ENCODE measurements at places on chromosomes 4 and X.
A peak's percentile ranks its signal among the peaks of the same experiment; 100 is the strongest.

GRCh38 chr4:97317671-97318070, 825.6 kb downstream of the STPG2 start:
- DNase-seq = no peak

DNA sequence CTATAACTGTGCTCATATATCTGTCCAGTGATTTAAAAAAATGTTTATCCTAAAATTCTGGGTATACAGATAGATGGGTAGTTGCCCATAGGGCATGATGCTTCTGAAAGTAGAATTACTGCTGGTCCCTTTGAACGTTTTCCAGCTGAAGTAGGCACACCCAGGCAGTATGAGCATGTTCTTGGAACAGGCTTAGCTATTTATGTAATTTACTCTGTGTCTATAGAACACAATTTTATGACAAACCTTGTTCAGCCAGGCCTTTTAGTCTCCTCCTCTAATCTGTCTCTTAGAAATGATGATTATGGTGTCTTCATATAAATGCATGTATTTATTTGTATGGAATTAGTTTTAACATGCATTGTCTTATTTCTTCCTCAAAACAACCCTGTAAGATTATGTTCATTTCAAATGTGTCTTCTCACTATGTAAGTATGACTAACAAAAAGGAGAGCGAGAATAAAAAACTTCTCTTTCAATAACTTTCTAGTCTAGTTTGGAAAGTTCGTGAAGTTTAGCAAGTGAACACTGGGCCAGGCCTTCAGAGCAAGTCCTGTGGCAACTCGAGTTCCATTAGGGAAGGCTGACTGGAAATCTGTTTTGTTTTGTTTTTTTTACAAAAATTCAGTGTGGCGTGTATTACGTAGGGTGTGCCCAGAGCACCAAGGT, 142.0 kb downstream of the AFF1 start:
- no peak for DNase-seq

GRCh38 chr4:29295280-29295679, 1424.9 kb upstream of the PCDH7 start:
- DNase-seq = no peak

DNA sequence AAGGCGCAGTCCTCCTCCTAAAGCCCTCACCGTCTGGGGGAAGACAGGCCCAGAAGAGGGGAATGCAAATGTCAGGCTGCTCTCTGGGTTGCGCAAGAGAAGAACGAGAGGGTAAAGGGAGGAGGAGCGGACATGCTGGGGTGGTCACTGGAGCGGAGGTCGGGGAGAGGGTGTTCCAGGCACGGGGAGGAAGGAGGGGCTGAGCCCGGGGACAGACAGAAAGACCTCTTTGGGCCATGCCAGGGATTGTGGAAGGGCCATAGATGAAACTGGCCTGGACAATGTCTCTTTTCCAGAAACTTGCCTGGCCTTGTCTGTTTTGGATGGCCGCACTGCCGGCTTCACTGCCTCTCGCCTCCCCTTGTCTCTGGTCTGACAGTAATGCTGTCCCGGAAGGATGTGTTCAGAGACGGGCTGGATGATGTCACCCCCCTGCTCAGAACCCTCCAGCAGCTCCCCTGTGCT, 121.0 kb downstream of the SORCS2 start:
- DNase-seq = no peak

GRCh38 chrX:40006106-40007017, 91.4 kb downstream of the BCOR start:
- DNase-seq = peak; percentile 24

DNA sequence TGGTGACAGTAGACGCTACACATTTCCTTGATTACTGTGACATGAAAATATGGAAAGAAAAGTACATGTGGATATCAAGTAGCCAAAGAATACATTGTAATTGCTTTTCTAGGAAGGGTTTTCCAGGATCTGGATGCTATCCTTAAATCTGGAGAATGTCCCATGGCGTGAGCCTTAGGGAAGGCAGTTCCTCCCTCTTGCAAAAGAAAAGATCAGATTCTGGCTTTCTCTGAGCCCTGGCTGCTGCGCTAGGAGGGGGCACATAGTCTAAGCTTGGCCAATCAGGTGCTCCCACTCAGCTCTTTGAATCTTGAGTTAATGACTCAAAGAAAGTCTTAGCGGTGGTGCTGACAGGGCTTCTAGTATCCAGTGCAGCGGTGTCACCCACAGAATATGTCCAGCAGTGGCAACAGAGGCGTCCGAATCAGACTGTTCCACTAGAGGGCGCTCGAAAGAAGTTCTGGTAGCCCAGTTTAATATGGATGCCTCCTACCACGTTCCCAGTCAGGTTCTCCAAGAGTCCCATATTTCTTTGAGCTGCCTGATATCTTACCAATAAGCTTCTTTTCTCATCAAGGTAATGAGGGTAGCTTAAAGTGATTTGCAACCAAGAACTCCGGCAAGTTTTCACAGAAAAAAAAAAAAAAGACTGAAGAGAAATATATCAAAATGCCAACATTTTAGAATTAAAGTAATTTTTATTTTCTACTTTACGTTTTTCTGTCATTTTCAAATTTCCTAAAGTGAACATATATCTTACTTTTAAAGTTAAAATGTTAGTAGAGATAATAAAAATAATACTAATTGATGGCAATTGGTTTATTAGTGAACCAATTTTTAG, 213.4 kb upstream of the S100G start:
- DNase-seq = peak; percentile 65

DNA sequence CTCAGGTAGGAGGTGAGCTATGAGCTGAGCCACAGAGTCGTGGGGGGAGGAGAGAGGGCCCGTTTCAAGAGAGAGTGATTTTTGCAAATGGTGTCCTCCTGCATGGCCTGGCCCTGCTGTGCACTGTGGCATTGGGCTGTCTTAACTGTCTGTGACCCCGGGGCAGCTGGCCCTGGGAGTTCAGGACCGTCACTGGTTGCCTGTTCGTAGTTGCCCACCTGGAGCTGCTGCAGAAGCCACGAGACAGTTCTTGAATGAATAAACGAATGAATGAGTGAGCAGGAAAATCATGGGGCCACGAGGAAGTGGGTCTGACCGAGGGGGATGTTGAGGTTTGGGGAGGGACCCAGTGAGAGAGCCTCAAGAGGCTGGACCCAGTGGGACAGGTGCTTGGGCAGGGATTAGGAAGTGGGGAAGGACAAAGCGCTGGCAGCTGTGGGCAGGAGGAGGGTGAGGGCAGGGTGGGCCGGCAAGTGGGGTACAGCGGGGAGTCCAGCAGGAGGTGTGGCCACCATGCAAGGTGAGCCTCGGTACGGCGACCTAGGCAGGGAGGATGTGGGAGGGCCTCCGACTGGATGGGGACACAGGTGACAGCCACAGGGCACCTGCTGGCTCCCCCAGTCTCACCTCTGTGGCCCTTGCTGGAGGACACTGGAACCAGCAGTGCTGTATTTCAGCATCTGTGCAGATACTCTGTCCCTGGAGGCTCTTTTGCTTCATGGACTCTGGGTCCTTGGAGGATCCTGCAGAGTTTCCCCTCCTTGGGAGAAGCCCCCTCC, 10.2 kb downstream of the RGS12 start:
- DNase-seq = no peak

- no peak for DNase-seq
Measured at GRCh38 chrX:141221611-141222010, 20.7 kb downstream of the SPANXC start.

GRCh38 chrX:9927698-9928482, 39.3 kb upstream of the CLDN34 start:
- no peak for DNase-seq

- DNase-seq = no peak
Measured at GRCh38 chr4:177100307-177100706, 209.4 kb upstream of the NEIL3 start.

GRCh38 chrX:18160369-18160768, 60.3 kb downstream of the BEND2 start:
- no peak for DNase-seq

- DNase-seq = no peak
Measured at GRCh38 chrX:149433451-149433850, 71.7 kb downstream of the IDS start.

- DNase-seq = no peak
Measured at GRCh38 chrX:106874075-106874474, 29.1 kb downstream of the RIPPLY1 start.

DNA sequence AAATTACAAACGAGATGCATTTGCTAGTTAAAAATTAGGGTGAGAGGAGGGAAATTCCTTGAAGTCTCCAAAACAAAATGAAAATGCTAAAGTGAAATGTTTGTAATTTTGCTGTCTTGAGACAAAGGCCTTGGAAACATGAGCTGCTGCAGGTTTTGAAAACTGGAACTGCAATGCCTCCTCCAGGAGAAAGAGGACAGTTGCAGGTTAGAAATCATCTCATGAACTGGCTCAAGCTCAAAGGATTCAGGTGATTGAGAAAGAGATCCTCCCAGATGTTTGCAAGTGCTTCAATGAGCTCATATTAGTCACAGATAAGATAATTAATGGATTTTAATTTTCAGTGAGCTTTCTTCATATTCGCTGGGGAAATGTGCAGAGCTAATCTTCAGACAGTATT, 32.4 kb downstream of the SMPX start:
- DNase-seq = no peak

DNA sequence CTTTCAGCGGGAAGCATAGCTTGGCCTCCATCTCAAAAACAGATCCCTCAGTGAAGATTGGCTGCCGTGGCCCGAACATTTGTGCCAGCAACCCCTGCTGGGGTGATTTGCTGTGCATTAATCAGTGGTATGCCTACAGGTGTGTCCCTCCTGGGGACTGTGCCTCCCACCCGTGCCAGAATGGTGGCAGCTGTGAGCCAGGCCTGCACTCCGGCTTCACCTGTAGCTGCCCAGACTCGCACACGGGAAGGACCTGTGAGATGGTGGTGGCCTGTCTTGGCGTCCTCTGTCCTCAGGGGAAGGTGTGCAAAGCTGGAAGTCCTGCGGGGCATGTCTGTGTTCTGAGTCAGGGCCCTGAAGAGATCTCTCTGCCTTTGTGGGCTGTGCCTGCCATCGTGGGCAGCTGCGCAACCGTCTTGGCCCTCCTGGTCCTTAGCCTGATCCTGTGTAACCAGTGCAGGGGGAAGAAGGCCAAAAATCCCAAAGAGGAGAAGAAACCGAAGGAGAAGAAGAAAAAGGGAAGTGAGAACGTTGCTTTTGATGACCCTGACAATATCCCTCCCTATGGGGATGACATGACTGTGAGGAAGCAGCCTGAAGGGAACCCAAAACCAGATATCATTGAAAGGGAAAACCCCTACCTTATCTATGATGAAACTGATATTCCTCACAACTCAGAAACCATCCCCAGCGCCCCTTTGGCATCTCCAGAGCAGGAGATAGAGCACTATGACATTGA, 175.4 kb downstream of the FAT4 start:
- no peak for DNase-seq

DNA sequence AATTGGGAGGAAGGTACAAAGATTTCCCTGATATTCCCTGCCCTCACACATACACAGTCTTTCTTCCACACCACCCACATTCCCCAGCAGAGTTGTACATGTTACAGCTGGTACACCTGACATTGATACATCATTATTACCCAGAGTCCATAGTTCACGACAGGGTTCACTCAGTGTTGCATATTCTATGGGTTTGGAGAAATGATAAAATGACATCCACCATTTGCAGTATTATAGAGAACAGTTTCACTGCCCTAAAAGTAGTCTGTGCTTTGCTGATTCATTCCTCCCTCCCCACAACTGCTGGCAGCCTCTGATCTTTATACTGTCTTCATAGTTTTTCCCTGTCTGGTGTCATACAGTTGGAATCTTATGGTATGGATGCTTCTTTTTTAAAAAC, 15.0 kb downstream of the AGA start:
- no peak for DNase-seq

DNA sequence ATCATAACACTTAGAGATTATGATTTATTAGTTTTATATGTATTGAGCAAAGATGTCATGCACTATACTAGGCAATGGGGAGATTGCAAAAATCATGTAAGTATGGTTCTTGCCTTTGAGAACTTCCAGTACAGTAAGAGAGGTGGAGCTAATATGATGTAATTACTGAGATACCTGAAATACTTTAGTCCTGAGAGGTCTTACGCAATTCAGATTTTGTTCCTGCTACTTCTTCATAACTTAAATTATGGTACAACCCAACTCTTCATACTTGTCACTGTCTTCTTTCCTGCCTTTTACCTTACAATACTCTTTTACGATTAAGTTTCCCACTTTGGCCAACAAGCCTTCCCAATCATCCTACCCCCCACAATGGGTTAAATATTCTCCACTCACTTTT, 564.2 kb upstream of the PITX2 start:
- no peak for DNase-seq

GRCh38 chr4:16021804-16022560, 59.0 kb upstream of the FGFBP2 start:
- no peak for DNase-seq

- no peak for DNase-seq
Measured at GRCh38 chrX:106612393-106612763, 600 bp downstream of the RADX start.

DNA sequence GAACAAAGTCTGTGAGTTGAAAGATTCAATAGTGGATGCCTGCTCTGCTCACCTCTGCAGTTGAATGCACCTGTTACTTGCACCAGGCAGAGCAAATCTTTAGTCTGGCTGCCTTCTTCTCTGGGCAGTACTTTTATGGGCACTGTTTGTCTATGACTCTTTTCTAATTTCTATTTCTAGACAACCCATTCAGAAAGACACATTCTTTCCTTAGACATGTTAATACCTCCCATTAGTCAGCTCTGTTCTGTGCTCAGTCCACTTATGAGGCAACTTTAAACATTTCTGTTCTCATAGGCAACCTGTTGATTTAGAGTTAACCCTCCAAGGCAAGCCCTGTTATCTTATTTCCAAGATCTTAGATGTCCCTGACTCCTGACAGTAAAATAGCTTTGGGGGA, 108.9 kb downstream of the SYNPO2 start:
- no peak for DNase-seq

DNA sequence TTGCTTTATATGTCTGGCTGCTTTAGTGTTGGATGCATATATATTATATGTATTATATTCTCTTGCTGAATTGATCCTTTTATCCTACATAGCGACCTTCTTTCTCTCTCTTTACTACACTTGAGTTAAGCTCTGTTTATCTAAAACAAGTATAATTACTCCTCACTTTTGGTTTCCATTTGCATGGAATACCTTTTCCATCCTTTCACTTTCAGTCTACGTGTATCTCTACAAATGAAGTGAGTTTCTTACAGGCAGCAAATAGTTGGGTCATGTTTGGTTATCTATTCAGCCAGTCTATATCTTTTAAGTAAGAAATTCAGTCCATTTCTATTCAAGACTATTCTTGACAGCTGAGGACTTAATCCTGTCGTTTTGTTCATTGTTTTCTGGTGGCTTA, 167.5 kb upstream of the USP38 start:
- DNase-seq = no peak

Data from stimulated activated CD4-positive, alpha-beta T cell treated with anti-CD3 and anti-CD28 coated beads, Interleukin-12 subunit alpha, Interleukin-12 subunit beta, amount 100 ng/mL, for 24 hours (primary cell).